Colonic mucosa (tissue), 4 donors: ENCODE measurements at places on chromosomes 2 and 18. TPM values are rescaled to one million over a fixed set of nuclear protein-coding genes. Genes with fewer than 3 reads are reported as not detected.

GRCh38 chr2:3479430-3480320 lies 39.7 kb downstream of the ADI1 start:
- no peak overlapping the region for H3K4me3 ChIP-seq
- DNase-seq = no peak
- H3K27me3 ChIP-seq = no peaks in the 10 kb centered on the region
- no peak overlapping the region for H3K27ac ChIP-seq
- H3K4me1 ChIP-seq = no peaks in the 10 kb centered on the region
- peaks cover 5% of the 10 kb centered on the region for H3K36me3 ChIP-seq

GRCh38 chr18:78641689-78642231 lies 337.9 kb upstream of the SALL3 start:
- H3K4me3 ChIP-seq = no peak overlapping the region
- no peak for DNase-seq
- no peaks in the 10 kb centered on the region for H3K36me3 ChIP-seq

DNA sequence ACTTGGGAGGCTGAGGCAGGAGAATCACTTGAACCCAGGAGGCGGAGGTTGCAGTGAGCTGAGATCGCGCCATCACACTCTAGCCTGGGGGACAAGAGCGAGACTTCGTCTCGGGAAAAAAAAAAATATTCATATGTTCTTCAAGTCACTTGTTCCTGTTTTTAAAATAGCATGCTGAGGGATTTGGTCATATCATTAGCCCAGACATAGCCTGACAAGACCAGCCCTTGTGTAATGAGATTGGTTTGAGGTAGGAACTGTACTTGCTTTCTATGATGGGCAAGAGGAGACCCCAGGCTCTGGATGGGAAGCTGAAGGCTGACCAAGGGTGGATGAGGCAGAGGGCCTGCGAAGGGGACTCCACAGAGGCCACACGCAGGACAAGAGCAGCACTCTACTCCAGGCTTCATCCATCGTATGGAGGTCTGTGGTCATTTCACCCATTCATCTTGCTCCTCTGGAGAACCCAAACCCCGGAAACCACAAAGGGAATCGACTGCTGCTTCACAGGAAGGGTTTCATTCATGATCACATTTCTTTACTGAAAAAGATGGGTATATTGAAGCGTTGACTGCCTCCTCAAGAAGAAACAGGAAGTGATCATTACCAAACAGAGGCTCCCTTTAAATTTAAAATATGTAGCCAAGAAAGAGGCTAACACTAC lies 87.1 kb upstream of the ZNF397 start:
- H3K4me3 ChIP-seq = no peak overlapping the region
- H3K36me3 ChIP-seq = no peaks in the 10 kb centered on the region
- H3K27ac ChIP-seq = no peak overlapping the region
- DNase-seq = no peak

DNA sequence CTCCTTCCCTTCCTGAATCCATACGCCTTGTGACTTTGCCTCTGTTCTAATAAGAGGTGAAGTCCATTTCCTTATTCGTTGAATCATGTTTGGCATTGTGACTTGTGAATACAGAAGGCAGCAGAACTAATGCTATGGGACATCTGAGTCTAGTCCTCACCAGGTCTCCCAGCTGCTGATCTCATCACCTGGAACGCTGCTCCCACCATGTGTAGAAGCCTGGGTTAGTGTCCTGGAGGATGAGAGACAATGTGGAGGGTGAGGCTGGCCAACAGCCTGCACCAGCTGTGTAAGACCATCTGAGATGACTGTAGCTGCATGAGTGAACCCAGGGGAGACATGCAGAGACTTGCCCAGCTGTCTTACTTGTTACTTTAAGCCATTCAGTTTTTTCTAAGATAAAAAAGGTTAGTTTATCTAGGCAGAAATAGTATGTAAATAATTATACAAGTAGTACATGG lies 3.5 kb upstream of the HAAO start:
- no peak overlapping the region for H3K4me3 ChIP-seq
- peak overlapping the region; percentile 9 for H3K27ac ChIP-seq
- no peaks in the 10 kb centered on the region for H3K4me1 ChIP-seq
- no peaks in the 10 kb centered on the region for H3K27me3 ChIP-seq
- DNase-seq = no peak

DNA sequence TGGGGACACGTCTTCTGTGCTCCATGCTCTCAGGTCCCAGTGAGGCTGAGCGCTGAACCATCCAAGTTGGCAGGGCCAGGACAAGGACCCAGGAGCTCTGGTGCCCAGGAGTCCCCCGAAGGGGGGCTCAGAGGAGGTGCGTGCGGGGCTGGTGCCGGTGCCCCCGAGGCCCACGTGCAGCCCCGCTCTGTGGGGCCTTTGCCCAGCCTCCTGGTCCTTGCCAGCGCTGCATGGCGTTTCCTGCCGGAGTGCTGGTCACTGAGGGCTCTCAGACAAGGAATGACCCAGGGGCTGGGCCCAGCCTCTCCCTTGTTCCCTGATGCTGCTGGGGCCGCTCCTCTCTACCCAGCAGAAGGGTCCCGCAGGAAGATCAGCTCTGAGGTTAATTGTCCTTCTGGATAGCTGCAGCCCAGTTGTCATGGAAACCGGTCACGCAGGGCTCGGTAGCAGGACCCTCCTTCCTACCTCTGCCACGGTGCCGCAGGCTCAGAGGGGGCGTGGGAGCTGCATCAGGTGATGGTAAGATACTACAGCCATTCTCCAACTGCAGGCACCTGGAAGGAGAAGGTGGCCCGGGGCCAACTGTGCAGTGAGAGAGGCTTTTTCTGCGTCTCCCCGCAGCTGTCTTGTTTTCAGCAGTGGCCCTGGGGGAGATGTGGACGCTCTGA lies 64.5 kb downstream of the RRM2 start:
- no peak for DNase-seq
- no peaks in the 10 kb centered on the region for H3K36me3 ChIP-seq
- H3K27me3 ChIP-seq = no peaks in the 10 kb centered on the region
- no peak overlapping the region for H3K4me3 ChIP-seq
- no peaks in the 10 kb centered on the region for H3K4me1 ChIP-seq

DNA sequence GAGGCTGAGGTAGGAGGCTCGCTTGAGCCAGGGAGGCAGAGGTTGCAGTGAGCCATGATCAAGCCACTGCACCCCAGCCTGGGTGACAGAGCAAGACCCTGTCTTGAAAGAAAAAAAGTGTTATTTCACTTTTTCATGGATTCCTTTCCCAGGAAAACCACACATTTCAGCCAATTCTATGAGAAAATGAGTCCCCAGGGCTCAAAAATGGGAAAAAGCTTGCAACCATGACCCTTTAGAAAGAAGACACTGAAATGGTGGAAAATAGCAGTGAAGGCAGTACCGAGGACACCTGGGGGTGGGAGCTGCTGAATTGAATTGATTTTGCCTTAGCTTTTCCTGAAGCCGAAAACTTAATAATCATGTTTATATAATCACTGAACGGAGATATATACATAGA lies 284.2 kb upstream of the HDAC4 start:
- H3K27me3 ChIP-seq = no peaks in the 10 kb centered on the region
- no peaks in the 10 kb centered on the region for H3K4me1 ChIP-seq
- H3K36me3 ChIP-seq = no peaks in the 10 kb centered on the region
- no peak overlapping the region for H3K4me3 ChIP-seq

DNA sequence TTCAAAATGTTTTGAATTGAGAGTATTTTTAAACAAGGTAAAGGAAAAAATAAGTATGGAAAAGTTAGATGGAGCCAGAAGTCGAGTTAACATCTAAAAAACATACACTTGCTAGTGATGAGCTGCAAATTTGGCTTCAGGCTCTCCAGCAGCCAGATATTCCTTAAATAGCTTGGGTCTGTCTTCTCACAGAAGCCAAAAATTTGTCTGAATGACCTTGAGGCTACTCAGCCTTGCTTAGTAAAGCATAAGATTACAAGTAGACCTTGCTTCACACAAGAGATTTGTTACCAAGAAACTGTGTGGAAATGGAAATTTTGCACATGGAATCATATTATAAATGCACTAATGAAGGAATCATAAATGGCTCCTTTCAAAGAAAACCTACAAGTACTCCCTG lies 40.8 kb upstream of the GRB14 start:
- no peak overlapping the region for H3K27ac ChIP-seq
- no peaks in the 10 kb centered on the region for H3K4me1 ChIP-seq
- H3K36me3 ChIP-seq = no peaks in the 10 kb centered on the region
- no peaks in the 10 kb centered on the region for H3K27me3 ChIP-seq
- DNase-seq = no peak

Gene HOXD12
- not detected for total RNA-seq
